Muscle of back (tissue), 13 donors: ENCODE measurements at places on chromosomes 6 and 20. TPM values are rescaled to one million over a fixed set of nuclear protein-coding genes. Genes with fewer than 3 reads are reported as not detected.

HLA-DMB gene
- 2.6 TPM for polyA plus RNA-seq

SLC24A3 gene
- polyA plus RNA-seq = 21.0 TPM

DSP gene
- polyA plus RNA-seq = 3.0 TPM

TMX4 gene
- polyA plus RNA-seq = 17.2 TPM
